Activated naive CD4-positive, alpha-beta T cell treated with anti-CD3 and anti-CD28 coated beads for 36 hours (primary cell): ENCODE measurements at places on chromosomes 1 and 21. TPM values are rescaled to one million over a fixed set of nuclear protein-coding genes. Genes with fewer than 3 reads are reported as not detected.
A peak's percentile ranks its signal among the peaks of the same experiment; 100 is the strongest.

GRCh38 chr21:35616090-35616489 lies 444.2 kb downstream of the SETD4 start:
- H3K27ac ChIP-seq = no peak overlapping the region
- no peak for DNase-seq

DNA sequence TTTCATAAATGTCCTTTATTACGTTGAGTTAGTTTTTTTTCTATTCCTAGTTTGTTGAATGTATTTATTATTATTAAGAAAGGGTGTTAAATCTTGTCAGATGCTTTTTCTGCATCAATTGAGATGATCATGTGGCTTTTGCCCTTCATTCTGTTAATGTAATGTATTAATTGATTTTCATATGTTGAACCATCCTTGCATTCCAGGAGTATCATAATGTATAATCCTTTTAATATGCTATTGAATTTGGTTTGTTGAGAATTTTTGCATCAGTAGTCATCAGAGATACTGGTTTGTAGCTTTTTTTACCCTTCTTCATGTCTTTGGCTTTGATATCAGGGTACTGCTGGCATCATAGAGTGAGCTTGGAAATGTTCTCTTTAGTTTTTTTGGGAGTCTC lies 100.0 kb downstream of the POFUT2 start:
- no peak overlapping the region for H3K4me3 ChIP-seq
- no peaks in the 10 kb centered on the region for H3K4me1 ChIP-seq
- H3K27me3 ChIP-seq = no peaks in the 10 kb centered on the region
- H3K36me3 ChIP-seq = peaks cover 67% of the 10 kb centered on the region
- H3K27ac ChIP-seq = no peak overlapping the region

- no peak for DNase-seq
- no peaks in the 10 kb centered on the region for H3K36me3 ChIP-seq
- H3K4me3 ChIP-seq = no peak overlapping the region
- peaks cover 14% of the 10 kb centered on the region for H3K4me1 ChIP-seq
Observed at GRCh38 chr1:43932786-43933385, 715 bp upstream of the ARTN start.

DNA sequence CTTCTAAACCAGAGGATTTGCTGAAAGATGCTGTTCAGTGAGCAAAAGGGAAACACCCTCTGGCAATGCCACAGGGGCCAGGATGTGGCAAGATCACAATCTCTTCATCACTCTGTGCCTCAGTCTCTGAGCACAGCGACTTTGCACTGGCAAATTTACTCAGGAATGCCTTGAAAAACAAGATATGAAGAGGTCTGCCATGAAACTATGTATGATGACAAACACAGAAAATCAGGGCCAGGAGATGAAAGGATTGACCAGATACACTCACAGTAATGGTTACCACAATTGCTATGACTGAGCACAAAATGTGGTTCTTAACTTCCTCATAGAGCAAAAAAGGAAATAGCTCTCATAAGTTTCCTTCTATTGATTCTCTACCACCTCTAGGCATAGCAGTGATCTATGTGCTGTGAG lies 5.8 kb downstream of the TTC13 start:
- peaks cover 8% of the 10 kb centered on the region for H3K36me3 ChIP-seq
- peak overlapping the region; percentile 46 for H3K4me3 ChIP-seq
- peaks cover 58% of the 10 kb centered on the region for H3K4me1 ChIP-seq
- H3K27me3 ChIP-seq = no peaks in the 10 kb centered on the region
- H3K27ac ChIP-seq = peak overlapping the region; percentile 87

- peaks cover 3% of the 10 kb centered on the region for H3K27me3 ChIP-seq
- no peak overlapping the region for H3K4me3 ChIP-seq
- H3K36me3 ChIP-seq = no peaks in the 10 kb centered on the region
Observed at GRCh38 chr1:78211483-78212092, 165.8 kb downstream of the GIPC2 start.

GRCh38 chr1:214989341-214989740 lies 93.2 kb upstream of the KCNK2 start:
- H3K4me3 ChIP-seq = no peak overlapping the region
- DNase-seq = no peak
- no peak overlapping the region for H3K27ac ChIP-seq
- H3K36me3 ChIP-seq = no peaks in the 10 kb centered on the region
- H3K4me1 ChIP-seq = no peaks in the 10 kb centered on the region

Gene TINAGL1
- total RNA-seq = not detected

Gene NBPF4
- total RNA-seq = not detected

DNA sequence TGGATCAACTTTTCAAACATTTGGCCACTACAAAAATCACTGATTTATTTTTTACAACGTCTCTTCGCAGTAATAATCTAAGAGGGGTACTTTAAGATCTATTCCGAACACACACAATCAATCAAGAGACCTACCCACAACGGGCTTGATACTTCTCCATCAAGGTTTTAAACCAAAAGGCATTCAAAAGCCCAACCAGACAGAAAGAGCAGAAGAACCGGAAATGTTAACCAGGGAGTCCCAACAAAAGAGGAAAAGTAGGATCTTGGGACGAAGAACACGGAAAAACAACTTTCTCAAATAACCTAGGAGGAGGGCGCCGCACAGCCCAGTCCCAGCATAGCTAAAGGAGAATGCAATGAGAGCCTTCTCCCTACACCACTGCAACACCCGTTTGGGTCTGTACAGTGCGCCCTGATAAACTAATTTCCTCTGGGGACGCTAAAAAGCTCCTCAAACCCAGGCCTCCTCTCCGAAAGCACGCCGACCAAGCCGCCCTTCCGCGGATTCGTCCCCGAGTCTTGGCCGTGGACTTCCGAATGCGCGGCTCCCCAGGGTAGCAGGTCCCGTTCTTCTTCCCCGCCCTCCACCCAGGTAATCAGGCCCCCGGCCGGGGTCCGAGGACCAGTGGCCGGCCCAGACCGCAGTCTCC lies 623 bp downstream of the RPL22 start:
- DNase-seq = peak; percentile 24
- peak overlapping the region; percentile 80 for H3K27ac ChIP-seq
- peaks cover 39% of the 10 kb centered on the region for H3K4me1 ChIP-seq

Gene KRTAP10-2
- not detected for total RNA-seq

- DNase-seq = no peak
- H3K4me3 ChIP-seq = no peak overlapping the region
- H3K27ac ChIP-seq = no peak overlapping the region
- no peaks in the 10 kb centered on the region for H3K36me3 ChIP-seq
Observed at GRCh38 chr1:94612525-94613204, 71.1 kb upstream of the F3 start.

- H3K27ac ChIP-seq = no peak overlapping the region
- H3K4me3 ChIP-seq = no peak overlapping the region
- peaks cover 4% of the 10 kb centered on the region for H3K4me1 ChIP-seq
- peaks cover 2% of the 10 kb centered on the region for H3K27me3 ChIP-seq
- DNase-seq = no peak
Observed at GRCh38 chr1:228510101-228510802, 23.1 kb downstream of the RNF187 start.

Gene CLIC6
- 0.10 TPM for total RNA-seq

GRCh38 chr1:154225370-154225769 lies 4.6 kb downstream of the UBAP2L start:
- no peaks in the 10 kb centered on the region for H3K27me3 ChIP-seq
- no peak overlapping the region for H3K4me3 ChIP-seq
- peak overlapping the region; percentile 51 for H3K27ac ChIP-seq
- H3K36me3 ChIP-seq = peaks cover 50% of the 10 kb centered on the region

- no peak overlapping the region for H3K27ac ChIP-seq
- peaks cover 8% of the 10 kb centered on the region for H3K4me1 ChIP-seq
- DNase-seq = no peak
- no peaks in the 10 kb centered on the region for H3K36me3 ChIP-seq
- no peaks in the 10 kb centered on the region for H3K27me3 ChIP-seq
Observed at GRCh38 chr1:174800876-174801275, 198.9 kb upstream of the CACYBP start.

GRCh38 chr1:220315070-220315839 lies 43.0 kb upstream of the RAB3GAP2 start:
- DNase-seq = no peak
- no peaks in the 10 kb centered on the region for H3K36me3 ChIP-seq
- no peak overlapping the region for H3K4me3 ChIP-seq
- no peaks in the 10 kb centered on the region for H3K27me3 ChIP-seq

DNA sequence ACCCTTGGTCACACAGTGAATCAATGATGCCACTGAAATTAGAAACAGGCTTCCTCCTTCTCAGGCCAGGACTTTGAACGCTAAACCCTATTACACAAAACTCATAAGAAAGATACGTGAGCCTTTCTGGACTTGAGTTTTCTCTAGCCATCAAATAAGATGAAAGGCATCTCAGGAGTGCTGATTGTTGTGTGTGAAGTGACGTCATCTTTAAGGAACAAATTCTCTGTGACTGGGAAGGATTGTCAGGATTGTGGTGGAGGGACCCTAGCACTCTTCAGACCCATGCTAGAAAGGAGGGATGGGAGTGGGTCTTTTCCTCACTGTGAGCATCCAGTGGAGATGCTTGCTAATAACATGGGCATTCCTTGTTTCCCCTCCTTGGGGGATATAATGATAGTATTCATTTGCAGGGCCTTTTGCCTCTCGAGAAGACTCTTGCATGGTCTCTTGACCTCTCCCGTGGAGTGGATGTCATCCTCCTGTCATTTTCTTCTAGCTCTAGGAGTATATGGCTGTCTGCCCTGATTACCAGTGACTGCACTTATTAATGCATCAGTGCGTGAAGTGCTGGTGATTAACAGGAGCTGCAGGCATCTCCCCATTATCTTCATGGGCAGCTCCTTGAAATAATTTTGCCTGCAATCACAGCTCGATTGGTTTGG lies 39.9 kb downstream of the SPATA46 start:
- no peak for DNase-seq
- peaks cover 2% of the 10 kb centered on the region for H3K27me3 ChIP-seq
- H3K36me3 ChIP-seq = no peaks in the 10 kb centered on the region
- no peaks in the 10 kb centered on the region for H3K4me1 ChIP-seq

GRCh38 chr1:216815260-216816131 lies 92.3 kb upstream of the ESRRG start:
- no peaks in the 10 kb centered on the region for H3K27me3 ChIP-seq
- no peaks in the 10 kb centered on the region for H3K4me1 ChIP-seq

DNA sequence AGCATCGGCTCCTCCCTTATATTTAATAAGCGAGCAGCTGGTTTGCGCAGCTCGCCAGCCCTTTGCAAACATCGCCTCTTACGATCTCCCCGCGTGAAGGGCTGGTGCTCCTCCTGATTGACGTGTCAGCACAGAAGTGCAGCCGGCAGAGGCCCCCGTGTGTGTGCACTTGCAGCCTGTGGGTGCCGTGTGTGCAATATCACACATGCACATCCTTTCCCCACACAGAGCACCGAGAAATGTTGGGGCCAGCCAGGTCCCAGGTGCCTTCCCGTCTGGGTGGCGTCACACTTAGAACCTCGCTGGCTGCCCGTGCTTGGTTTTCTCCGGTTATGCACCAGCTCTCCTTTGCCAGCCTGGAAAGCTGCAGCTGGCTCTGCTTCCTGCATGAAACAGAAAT lies 126.6 kb upstream of the AJAP1 start:
- no peaks in the 10 kb centered on the region for H3K36me3 ChIP-seq
- H3K27ac ChIP-seq = no peak overlapping the region
- no peaks in the 10 kb centered on the region for H3K4me1 ChIP-seq
- no peak for DNase-seq
- H3K27me3 ChIP-seq = peaks cover 5% of the 10 kb centered on the region
- H3K4me3 ChIP-seq = no peak overlapping the region

- no peaks in the 10 kb centered on the region for H3K36me3 ChIP-seq
- H3K27me3 ChIP-seq = no peaks in the 10 kb centered on the region
- H3K27ac ChIP-seq = no peak overlapping the region
- H3K4me1 ChIP-seq = no peaks in the 10 kb centered on the region
Observed at GRCh38 chr1:79460773-79461436, 454.4 kb upstream of the ADGRL4 start.

- peaks cover 85% of the 10 kb centered on the region for H3K27me3 ChIP-seq
- peaks cover 16% of the 10 kb centered on the region for H3K4me1 ChIP-seq
- no peak for DNase-seq
- no peaks in the 10 kb centered on the region for H3K36me3 ChIP-seq
Observed at GRCh38 chr1:156923670-156924477, 3.4 kb downstream of the LRRC71 start.

Gene KIF26B
- 0.05 TPM for total RNA-seq
